ENCODE measurements at places on chromosomes 5 and 9.

DNA sequence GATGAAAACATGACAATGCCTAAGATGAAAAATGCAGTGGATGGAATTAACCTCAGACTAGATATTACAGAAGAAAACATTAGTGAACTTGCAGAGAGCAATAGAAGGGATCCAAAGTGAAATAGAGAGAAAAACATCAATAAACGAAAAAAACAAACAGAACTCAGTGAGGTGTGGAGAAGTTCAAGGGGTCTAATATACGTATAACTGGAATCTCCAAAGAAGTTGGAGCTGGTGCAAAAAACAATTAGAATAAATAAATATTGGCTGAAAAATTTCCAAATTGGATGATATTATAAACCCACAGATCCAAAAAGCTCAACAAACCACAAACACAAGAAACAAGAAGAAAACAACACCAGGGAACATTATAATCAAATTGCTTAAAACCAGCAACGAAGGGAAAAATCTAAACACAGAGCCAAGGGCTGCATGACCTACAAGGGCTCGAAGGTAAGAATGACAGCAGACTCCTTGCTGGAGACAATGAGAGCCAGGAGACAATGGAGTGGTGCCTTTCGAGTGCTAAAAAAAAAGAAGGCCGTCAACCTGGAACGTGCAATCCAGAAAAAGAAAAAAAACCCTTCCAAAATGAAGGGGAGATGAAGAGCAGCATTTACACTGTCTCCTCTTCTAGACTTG, 11.8 kb downstream of the FAM163B start:
- no peak for DNase-seq

- DNase-seq, result no peak
Measured at GRCh38 chr9:113508111-113508749, 44.7 kb downstream of the RGS3 start.

GRCh38 chr5:148957591-148958202, 105.2 kb downstream of the SH3TC2 start:
- DNase-seq, result no peak

DNA sequence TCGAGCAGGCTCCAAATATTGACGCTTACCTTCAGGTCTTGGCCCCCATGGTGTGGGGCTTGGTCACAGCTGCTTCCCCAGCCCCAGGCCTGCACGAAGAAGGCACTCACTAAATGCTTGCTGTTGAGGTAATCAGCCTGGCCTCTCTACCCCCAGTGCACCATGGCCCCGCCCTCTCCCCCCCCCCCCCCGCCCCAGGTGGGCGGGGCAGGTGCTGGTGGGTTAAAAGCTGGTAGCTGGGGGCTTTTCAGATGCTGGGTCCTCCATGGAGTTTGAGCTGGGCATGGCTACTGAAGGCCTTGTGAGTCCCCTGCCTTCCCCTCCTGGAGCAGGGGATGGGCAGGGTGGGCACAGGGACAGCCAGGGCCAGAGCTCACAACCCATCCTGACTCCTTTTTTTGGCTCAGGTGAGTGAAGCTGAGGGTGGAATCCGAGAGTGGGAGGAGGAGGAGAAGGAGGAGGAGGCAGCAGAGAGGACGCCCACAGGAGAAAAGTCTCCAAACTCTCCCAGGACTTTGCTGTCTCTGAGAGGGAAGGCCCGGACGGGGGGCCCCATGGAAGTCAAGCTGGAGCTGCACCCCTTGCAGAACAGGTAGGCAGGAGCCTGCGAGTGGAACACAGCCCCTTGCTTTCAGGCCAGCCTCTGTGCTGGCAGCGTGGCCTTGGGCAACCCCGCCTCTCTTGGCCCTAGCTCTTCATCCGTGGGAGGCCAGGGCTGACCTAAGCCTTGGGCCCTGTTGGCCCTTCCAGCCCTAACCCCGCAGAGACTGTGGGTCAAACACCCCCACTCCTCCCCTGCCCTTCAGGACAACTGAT, 4.4 kb upstream of the TSPAN17 start:
- no peak for DNase-seq

DNA sequence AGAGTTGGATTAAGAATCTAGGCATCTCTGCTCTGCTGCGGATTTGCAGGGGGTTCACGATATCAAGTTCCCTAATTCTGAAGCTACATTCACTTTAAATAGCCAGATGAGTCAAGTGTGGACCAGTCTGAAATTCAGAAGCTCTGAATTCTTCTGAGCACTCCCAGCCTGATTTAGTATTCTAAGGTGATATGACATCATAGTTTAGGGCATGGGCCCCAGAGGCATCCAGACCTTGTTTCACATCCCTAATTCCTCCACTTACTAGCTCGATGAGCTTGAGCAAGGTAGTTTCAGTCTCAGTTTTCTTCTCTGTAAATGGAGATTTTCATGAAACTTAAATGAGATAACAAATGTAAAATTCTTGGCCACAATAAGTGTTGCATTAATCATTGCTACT, 65.2 kb downstream of the TMEM167A start:
- no peak for DNase-seq

DNA sequence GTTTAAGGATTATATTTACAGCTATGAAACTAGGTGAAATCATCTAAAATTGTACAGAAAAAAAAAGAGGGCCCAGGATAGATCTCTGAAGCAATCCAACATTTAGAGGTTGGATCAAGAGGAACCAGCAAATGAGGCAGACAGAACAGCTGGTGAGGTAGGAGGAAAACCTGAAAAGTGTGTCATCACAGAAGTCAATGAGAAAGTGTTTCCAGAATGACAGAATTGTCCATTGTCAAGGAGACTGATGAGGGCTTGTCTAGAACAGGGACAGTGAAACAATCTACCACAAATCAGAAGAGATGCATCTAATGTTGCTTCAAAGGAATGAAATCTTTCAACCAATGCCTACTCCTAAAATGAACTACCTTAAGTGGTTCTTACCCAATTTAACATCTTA, 6.6 kb downstream of the C5orf63 start:
- DNase-seq, result no peak

- no peak for DNase-seq
Measured at GRCh38 chr5:111699324-111699723, 57.7 kb downstream of the NREP start.

- no peak for DNase-seq
Measured at GRCh38 chr5:140674211-140674610, 835 bp upstream of the DND1 start.

GRCh38 chr5:17670353-17670752, 36.1 kb downstream of the TAF11L14 start:
- no peak for DNase-seq

GRCh38 chr9:123408313-123409262, 52.6 kb downstream of the CRB2 start:
- no peak for DNase-seq

GRCh38 chr9:36738318-36738976, 165.8 kb downstream of the MELK start:
- DNase-seq, result no peak

DNA sequence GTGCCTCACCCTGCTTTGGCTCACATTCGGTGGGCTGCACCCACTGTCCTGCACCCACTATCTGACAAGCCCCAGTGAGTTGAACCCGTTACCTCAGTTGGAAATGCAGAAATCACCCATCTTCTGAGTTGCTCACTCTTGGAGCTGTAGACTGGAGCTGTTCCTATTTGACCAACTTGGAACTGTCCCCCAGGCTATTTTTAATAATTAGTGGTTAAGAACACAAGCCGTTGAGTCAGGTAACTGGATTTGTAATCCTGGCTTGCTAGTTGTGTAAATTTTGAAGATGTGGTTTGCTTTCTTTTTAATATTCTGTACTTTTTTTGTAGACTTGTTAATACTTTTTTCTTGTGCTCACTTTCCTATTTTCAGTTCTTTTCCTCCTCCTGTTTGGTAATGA, 81.2 kb downstream of the CNTLN start:
- no peak for DNase-seq

- DNase-seq, result no peak
Measured at GRCh38 chr5:36985387-36985786, 108.8 kb downstream of the NIPBL start.

DNA sequence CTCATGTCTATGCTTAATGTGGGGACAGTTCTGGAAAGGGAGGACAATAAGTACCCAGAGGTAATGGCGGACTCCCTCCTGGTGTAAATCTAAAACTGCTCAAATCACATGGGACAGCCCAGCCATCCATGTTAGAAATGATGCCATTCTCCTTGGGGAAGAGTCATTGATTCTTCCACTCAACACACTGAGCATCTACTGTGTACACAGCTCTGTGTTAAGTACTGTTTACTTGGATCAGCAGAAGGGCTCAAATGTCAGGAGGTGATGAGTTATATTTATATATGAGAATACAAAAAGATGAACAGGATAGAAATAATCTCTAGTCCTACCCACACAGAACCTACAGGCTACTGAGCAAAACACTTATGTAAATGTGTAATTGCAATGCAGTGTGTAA, 31.8 kb upstream of the NANS start:
- DNase-seq, result no peak

DNA sequence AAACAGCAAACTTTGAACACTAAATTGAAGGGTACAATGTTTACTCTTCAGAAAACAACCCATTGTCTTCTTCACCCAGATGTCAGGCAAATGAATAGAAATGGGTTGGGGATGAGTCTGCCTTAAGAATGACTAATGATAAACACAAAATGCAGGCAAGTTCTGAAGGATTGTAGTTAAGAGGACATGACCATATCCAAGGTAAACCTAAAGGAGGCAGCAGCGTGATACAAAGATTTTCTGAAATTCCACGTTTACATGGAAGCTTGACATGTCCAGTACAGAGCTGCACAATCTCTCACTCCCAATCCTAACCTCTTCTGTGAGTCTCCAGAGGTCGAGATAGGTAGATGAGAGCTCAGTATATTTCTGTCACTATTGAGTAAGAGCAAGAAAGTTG, 1263.2 kb upstream of the CDH6 start:
- no peak for DNase-seq

DNA sequence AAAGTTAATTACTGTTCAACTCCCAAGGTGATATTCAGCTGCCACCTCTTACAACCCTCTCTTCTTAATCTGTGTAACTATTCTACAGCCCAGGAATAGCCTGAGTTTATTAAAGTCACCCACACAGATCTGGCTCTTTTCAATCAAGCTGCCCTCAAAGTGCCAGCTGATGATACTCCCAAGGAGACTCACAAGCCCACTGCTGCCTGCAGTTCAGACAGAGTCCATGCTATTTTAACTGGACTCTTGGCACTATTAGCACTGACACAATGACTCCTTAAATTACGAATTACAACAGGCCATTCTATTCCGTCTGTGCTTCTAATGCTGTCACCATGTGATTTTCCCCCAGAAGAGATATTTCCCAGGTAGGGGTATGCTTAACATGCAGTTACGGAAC, 26.3 kb downstream of the REEP5 start:
- DNase-seq, result no peak

GRCh38 chr5:106801554-106801953, 869.2 kb downstream of the EFNA5 start:
- no peak for DNase-seq

DNA sequence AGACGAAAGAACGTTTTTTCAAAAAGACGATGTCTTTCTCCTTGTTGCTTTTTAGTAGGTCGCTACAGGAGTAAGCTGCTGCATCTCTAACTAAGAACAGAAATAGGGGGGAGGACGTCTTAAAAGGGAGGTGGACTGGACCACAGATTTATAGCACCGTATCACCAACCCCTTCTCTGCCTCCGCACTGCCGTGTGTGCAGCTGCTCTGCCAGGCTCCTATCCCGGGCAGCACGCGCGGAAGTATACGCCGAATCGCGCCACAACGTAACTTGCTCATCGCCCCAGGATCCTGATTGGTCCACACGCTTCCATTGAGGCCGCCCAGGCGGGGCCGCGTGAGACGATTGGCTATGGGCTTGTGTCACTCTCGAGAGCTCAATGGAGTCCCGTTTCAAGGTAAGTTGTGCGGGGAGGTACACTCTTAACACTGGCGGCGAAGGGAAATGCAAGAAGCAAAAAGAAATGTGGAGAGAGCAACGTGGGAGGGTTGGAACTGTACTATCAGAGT, at the start of gene ELAVL2:
TSS of gene ELAVL2 (minus strand) at position 121 of the 510 bp plus-strand sequence. CDS start 64,006 bp downstream, outside the sequence.
- no peak for DNase-seq

GRCh38 chr5:54646356-54647101, 129.0 kb downstream of the SNX18 start:
- no peak for DNase-seq

- no peak for DNase-seq
Measured at GRCh38 chr5:180109920-180110319, 38.4 kb upstream of the RNF130 start.

DNA sequence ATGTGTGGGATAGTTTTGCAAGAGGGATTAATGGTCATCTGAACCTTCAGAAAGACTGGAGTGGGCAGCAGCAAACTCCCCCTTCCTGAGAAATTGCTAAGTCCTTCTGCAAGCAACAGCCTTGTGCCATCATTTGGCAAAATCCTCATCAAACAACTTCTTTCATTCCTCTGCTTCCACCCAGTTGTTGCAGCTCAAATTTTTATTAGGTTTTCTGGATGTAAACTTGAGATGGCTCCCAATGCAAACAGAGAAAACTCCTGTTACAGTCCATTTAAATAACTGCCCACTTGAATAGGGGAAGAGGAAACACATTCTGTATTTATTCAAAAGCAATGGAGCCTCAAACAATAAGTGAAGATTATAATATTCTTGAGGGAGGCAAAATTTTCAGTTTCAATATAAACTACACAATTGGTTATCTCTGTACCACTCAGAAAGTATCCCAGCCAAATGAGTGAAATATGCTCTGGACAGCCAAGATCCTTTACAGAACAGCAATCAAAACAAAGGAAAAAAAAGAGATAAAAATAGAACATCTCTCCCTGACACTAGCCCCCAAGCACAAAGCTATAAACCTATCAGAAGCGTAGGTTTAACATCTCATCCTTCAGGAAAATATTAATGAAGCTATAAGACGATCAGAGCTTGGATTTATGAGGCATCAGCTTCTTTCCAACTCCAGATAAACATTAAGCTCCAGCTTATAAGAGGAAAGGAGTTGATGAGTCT, 17.3 kb upstream of the DAP start:
- no peak for DNase-seq

- DNase-seq, result no peak
Measured at GRCh38 chr9:88995200-88995577, 3.9 kb downstream of the S1PR3 start.

GRCh38 chr5:82162573-82162972, 115.6 kb downstream of the RPS23 start:
- DNase-seq, result no peak

GRCh38 chr9:96379461-96379860, 4.0 kb downstream of the SLC35D2 start:
- no peak for DNase-seq

GRCh38 chr5:36423578-36424307, 122.0 kb upstream of the RANBP3L start:
- no peak for DNase-seq

Measured in left renal cortex interstitium (tissue), 4 donors.